H54 (cell line): ENCODE measurements at places on chromosomes 1 and 21.

DNA sequence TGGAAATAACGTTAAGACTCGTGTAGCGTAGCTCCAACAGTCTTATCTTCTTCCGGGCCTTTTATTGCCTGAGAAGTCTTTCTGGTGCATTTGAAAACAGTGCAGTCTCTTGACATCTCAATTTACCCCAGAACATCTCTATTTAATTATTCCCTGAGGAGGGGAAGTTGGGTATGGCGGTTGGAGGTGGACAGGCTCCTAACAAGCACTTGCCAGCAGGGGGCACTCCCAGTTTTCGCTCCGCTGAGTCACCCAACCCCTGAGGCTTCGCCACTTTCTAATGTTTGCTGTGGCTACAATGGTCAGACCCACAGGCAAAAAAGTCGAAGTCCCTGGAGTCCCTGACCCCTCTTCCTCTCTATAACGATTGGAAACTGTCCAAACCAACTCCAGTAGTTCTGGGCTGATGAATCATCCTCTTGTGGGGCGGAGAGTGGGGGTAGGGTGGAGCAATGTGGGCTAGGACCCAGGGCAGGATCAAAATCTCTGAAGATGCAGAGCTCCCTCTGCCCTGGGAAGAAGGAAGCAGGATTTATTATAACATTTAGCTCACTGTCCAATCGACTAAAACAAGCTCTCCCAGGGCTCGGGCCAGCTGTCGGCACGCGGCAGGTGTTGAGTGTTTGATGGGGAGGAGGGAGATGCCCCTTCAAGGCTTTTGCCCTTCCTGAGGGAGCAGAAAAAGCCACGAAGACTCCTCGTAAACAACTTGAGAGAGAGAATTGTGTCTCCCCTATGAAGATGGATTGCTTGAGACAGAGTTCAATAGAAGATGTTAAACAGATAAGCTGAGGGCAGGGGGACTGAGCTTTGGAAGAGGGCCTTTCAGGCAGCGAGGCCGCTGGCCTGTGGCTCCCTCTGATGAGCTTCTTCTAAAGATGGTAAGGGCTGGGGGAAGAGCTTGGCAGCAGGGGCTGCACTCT is 85.7 kb downstream of the BRINP2 start:
- DNase-seq: no peak

DNA sequence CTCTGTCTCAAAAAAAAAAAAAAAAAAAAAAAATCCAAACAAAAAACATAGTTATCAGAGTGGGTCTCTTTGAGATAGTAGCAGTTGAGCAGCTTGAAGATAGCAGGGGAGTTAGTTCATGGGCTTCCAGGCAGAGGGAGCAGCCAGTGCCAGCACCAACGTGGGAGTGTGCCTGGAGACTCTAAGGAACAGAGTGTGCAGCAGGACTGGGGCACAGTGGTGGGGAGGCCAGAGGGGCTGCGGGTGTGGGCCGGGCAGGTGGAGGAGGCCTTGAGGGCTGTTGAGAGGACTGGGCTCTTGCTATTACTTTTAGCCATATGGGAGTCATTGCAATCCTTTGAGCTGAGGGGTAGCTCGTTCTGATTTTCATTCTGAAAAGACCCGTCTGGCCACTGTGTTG is 63.8 kb downstream of the RYR2 start:
- DNase-seq: no peak

GRCh38 chr1:88608139-88608943 is 75.7 kb upstream of the PKN2 start:
- DNase-seq: no peak

GRCh38 chr1:70117046-70117445 is 88.3 kb downstream of the LRRC40 start:
- DNase-seq: no peak

- no peak for DNase-seq
Observed at GRCh38 chr1:154337253-154337894, 12.0 kb downstream of the ATP8B2 start.

- DNase-seq: no peak
Observed at GRCh38 chr1:219401724-219402625, 210.9 kb downstream of the ZC3H11B start.

DNA sequence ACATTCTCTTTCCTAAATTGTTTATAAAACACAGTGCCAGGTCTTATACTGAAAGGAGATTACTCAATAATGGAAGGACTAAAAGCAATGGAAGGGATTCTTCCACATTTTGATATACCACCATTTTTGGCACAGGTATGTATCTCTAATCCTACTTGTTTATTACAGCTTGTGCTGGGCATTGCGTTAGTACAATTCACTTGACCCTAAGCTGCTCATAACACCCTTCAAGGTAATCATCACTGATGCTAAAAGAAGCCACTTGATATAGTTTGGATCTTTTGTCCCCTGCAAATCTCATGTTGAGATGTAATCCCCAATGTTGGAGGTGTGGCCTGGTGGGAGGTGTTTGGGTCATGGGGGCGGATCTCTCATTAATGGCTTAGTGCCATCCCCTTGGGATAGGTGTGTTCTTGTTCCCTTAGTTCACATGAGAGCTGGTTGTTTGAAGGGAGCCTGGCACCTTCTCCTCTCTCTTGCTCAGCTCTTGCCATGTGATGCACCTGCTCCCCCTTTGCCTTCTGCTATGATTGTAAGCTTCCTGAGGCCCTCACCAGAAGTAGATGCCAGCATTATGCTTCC is 71.1 kb downstream of the NIBAN1 start:
- DNase-seq: no peak

DNA sequence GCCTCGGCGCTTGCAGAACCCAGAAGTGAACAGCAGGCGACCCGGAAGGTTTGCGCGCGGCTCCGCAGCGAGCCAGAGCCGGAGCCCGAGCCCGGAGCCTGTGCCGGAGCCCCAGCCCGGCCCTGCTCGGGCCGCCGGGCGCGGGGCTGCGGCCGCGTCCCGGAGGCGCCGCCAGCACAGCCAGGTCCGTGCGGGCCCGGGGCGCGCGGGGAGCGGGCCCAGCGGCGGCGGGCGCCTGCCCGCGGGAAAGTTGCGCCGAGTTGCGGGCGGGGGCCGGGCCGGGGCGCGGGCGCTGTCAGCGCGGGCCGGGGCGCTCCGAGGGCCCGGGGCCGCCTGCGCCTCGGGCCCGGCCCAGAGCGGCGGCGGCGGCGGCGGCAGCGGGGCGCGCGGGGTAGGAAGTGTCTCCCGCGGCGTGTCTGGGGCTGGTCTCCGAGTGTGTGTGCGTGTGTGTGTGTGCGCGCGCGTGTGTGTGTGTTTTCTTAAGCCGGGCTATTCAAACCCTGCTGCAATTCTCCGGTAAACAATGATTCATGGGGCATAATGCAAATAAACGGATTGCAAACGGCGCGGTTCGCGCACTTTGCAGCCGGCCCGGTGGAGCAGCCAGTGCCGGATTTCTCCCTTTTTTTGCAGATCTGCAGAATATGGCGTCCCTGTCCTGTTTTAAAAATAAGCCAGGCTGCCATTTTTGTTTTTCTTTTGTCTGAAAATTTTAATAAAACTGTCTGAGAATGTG is at the start of gene ZNF362:
ZNF362 (plus strand) TSS at position 22 of the 736 bp plus-strand sequence. CDS start 14,083 bp downstream, outside the sequence.
- DNase-seq: peak; percentile 76

DNA sequence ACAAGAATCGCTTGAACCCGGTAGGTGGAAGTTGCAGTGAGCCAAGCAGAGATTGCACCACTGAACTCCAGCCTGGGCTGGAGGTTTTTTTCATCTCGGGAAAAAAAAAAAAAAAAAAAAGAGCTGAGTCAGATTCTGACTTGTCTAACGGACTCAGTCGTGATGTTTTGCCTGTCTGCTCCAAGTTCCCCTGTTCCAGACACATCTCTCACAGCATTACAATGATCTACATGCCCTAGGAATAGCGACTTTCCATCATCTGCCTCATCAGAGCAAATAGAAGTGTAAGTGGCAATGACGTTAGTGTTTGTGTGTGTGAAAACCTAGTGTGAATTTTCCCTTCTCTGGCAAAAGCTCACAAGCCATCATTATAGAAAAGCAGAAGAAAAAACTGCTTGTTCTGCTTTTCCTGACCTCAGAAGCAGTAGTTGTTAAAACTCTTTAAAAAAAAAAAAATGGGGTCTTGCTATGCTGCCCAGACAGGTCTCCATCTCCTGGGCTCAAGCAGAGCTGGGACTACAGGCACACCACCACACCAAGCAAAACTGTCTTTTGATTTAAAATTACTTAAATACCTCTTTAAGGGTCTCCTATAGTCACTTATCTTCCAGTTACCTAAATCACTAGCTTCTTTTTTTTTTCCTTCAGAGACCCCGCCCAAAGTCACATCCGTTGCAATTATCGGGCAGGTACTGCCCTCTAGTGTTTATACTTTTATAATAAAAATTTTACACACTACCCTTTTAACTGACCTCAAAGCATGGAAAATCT is 37.3 kb downstream of the PLEKHO1 start:
- DNase-seq: no peak

DNA sequence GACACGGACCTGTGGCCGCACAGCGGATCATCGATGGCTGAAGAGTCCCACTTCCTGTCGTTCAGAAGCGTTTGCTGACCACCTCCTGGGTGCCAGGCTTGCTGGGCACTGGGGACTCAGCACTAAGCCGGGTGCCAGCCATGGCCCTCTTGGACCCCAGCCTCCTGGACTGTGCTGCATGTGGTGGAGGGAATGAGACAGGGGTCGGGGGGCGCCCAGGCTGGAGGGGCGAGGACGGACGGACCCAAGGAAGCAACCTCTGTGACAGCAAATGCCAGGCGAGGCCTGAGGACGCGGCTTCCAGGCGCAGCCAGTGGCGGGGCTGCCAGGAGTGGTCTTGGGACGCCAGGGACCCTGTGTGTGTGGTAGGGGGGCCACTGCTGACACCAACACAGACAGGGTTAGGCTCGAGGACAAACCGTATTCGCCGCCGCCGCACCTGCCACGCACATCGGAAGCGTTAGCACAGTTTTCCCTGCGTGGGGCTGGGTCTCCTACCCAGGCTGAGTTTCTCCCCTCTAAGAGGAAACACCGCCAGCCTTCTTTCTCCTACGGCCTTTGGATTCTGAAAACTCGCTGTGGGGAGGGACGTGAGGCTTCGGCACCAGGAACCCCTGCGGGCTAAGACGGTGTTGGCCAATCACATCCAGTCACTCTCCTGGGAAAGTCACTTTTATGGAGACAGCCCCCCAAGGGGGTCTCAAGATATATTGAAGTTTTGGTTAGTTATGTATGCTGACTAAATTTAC is 3.1 kb upstream of the MXRA8 start:
- DNase-seq: no peak

GRCh38 chr1:241844593-241844992 is 3.4 kb upstream of the EXO1 start:
- DNase-seq: no peak

DNA sequence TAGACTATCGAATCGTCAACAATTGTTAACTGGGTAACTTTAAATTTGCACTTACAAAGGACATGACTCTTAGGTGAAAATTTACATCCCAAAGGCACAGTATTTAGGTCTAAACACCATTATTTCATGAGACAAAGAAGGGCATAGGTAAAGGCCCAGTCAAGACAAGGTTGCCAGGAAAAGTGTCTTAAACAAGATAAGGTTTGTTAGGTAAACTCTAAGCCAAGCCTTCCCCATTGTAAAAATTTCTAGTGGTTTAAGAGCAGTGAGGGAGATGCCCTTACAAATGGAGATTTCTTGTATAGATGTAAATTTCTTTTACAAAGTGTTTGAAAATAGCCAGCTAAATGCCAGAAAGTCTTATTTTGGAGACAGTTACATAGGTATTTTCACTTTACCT is 36.9 kb upstream of the FNBP1L start:
- no peak for DNase-seq

- no peak for DNase-seq
Observed at GRCh38 chr1:111876631-111877030, 112.8 kb downstream of the KCND3 start.

DNA sequence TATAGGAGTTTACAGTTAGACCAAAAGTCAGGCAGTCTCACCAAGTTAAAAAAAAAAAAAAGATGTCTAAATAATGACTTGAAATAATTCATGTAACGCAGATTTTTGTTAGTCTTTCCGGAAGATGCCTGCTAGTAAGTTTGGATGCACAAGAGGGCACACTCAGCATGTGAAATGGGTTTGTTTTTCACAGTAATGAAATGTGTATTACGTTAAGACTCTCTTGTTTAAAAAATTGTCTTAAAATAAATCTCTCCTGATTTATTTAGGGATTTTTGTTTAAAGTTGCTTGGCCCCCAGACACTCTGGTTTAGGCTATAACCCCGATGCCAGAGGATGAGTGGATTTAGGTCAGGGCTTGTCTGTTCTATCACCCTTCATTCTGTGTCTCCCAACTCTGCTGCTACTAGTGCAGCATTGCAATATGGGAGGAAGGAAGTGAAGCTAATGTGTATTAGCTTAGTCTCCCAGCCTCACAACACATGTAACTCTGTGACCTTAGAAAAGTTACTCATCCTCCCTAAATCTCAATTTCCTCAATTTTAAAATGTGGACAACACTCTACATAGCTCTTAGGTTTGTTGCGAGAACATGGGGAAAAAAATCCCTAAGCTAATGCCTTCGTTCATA is 25.7 kb downstream of the CTH start:
- DNase-seq: no peak

- DNase-seq: no peak
Observed at GRCh38 chr1:58905628-58906221, 121.9 kb upstream of the JUN start.
